ENCODE measurements at places on chromosomes 16 and 17. TPM values are rescaled to one million over a fixed set of nuclear protein-coding genes. Genes with fewer than 3 reads are reported as not detected.
A peak's percentile ranks its signal among the peaks of the same experiment; 100 is the strongest.

Gene MARVELD3
- total RNA-seq = not detected

Gene CYGB
- total RNA-seq = 0.26 TPM

Gene HBA2
- not detected for total RNA-seq

Gene BAIAP3
- not detected for total RNA-seq

Gene NUDT21
- total RNA-seq = 139 TPM

Gene CCT6B
- 1.5 TPM for total RNA-seq

Gene SYNGR3
- total RNA-seq = 1.3 TPM

GRCh38 chr17:10651927-10652326, 5.2 kb downstream of the MYH3 start:
- H3K36me3 ChIP-seq = no peaks in the 10 kb centered on the region
- no peak overlapping the region for H3K27ac ChIP-seq
- DNase-seq = no peak

DNA sequence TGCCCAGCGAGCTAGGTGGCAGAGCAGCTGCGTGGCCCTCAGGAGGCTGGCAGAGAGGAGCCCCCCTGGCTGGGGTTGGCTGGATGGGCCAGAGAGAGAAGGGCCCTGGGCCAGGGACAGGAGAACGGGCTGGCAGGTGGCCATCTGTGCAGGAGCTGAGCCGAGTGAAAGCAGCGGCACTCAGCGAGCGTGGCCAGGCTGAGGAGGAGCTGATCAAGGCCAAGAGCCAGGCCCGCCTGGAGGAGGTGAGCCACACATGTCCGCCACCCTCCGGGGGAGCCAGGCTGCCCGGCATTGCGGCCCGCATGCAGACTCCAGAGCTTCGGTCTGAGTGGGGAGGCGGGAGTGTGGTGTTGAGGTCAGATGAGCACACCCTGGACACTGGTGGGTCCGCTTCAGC, 2.1 kb upstream of the RAC3 start:
- H3K27ac ChIP-seq = no peak overlapping the region
- no peak for DNase-seq
- H3K27me3 ChIP-seq = peaks cover 4% of the 10 kb centered on the region
- H3K36me3 ChIP-seq = no peaks in the 10 kb centered on the region

GRCh38 chr16:68344252-68344651, 33.4 kb downstream of the PRMT7 start:
- H3K4me3 ChIP-seq = no peak overlapping the region
- no peak for DNase-seq
- no peaks in the 10 kb centered on the region for H3K4me1 ChIP-seq
- no peaks in the 10 kb centered on the region for H3K27me3 ChIP-seq

DNA sequence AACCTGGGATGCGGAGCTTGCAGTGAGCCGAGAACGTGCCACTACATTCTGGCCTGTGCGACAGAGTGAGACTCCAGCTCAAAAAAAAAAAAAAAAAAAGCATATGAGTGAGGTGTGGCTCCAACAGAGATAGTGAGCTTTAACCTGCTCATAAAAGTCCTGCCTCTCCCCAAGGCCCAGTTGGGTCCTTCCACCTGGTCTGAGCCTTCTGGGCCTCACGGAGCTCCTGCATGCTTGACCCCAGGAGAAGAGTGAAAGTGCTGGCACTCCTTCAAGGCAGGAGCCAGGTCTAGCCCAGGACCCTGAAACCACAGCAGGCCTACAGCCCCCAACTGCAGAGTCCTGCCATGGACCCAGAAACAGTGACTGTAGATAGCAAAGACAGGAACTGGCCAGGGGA, 17.7 kb downstream of the HSD11B2 start:
- peaks cover 22% of the 10 kb centered on the region for H3K4me1 ChIP-seq
- H3K36me3 ChIP-seq = no peaks in the 10 kb centered on the region
- no peak for DNase-seq
- H3K4me3 ChIP-seq = no peak overlapping the region
- peaks cover 2% of the 10 kb centered on the region for H3K27me3 ChIP-seq
- no peak overlapping the region for H3K27ac ChIP-seq

- H3K4me3 ChIP-seq = no peak overlapping the region
- H3K4me1 ChIP-seq = no peaks in the 10 kb centered on the region
- DNase-seq = no peak
- H3K27me3 ChIP-seq = peaks cover 27% of the 10 kb centered on the region
- no peaks in the 10 kb centered on the region for H3K36me3 ChIP-seq
Observed at GRCh38 chr17:27947005-27947406, 53.8 kb upstream of the LYRM9 start.

DNA sequence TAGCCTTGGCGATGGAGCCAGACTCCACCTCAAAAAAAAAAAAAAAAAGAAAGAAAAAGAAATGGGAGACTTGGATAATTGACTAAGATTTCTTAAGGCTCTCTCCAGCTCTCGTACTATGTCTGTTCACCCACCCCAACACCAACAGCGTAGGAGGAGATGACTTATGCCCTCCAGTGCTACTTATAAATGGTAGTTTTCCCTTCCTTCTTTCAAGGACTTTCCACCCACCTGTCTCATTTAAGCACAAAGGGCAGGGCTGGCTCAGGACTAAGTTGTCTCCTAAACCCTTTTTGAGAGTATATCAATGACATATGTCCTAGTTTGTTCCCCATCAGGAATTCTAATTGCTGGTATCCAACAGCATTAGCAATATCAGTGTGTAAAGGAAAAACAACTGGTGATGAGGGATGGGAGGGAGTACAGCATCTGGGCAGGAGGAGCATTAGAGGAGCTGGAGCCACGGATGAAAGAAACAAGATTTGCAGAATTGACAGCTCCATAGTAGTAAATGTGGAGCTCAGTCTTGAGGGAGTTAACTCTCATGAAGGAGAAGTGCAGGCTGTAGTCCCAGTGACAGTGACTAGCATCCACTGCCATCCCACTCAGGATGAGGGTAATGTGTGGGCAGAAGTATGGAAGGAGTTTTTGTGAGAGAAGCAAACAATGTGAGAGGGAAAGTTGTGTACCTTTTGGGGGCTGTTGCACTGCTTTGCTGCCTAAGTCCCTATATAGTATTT, 17.2 kb downstream of the UBE2Z start:
- H3K4me1 ChIP-seq = no peaks in the 10 kb centered on the region
- H3K27ac ChIP-seq = no peak overlapping the region
- H3K36me3 ChIP-seq = peaks cover 38% of the 10 kb centered on the region
- H3K27me3 ChIP-seq = no peaks in the 10 kb centered on the region
- no peak for DNase-seq

GRCh38 chr16:75089486-75090202, 26.9 kb downstream of the LDHD start:
- DNase-seq = no peak
- no peaks in the 10 kb centered on the region for H3K27me3 ChIP-seq
- H3K36me3 ChIP-seq = peaks cover 8% of the 10 kb centered on the region
- H3K4me1 ChIP-seq = peaks cover 44% of the 10 kb centered on the region
- H3K4me3 ChIP-seq = no peak overlapping the region
- H3K27ac ChIP-seq = no peak overlapping the region

DNA sequence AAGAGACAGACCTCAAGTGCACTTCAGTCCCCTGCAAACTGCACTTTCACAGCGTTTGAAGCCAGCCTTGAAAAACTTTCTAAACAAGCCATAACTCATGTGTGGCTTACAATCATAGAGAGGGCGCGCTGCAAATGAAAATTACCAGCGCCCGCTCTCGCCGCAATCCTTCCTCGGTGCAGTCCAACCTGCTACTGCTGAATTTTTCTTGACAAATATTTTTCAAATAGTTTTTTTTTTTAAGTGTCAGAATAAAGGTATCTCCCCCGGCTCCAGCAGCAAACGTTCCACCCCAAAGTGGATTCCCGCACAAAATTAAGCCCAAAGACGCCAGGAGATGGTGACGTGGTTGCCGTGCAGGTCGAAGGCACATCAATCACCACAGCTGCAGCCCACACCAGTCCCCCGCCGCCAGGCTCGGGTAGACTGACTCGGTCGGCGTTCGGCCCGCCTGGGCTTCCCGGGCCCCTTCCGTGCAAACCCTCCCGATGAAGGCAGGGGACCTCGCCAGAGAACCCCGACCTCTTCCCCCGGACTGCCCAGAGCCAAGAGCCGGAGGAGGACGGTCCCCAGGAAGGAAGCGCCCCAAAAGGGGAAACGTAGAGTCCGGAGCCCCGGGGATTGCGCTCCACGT, 630 bp downstream of the GRB2 start:
- peaks cover 3% of the 10 kb centered on the region for H3K27me3 ChIP-seq
- no peaks in the 10 kb centered on the region for H3K36me3 ChIP-seq
- peak overlapping the region; percentile 91 for H3K4me3 ChIP-seq
- H3K27ac ChIP-seq = peak overlapping the region; percentile 83
- DNase-seq = peak; percentile 17

DNA sequence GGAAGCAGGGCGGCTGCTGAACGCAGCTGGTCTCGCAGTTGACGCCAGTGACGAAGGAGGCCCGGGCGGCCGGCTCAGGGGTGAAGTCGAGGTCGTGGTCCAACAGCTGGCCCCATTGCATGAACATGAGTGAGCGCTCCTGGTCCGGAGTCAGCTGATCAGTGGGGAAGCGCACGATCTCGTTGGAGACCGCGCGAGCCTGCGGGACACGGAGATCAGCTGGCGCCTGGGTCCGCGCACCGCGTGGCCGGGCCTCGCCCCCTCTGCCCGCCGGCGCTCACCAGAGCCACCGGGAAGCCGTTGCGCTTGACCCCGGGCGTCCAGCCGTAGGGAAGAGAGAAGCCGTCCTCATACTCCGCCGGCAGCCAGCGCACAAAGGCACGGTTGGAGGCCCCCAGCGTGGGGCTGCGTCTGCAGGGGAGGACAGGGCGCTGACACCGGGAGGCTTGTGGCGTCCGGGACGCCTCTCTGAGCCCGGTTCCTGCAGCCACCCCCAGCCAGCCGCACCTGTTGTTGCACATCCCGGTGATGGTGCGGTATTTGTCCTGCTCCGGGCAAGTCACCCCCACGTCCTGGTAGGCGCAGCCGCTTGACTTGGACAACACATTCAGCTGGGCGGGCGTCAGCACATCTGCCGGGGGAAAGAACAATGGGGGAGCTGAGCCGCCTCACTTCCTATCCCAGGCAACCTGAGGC, 1.6 kb downstream of the MPO start:
- no peak for DNase-seq
- no peaks in the 10 kb centered on the region for H3K4me1 ChIP-seq
- H3K4me3 ChIP-seq = no peak overlapping the region
- H3K27ac ChIP-seq = no peak overlapping the region
- no peaks in the 10 kb centered on the region for H3K36me3 ChIP-seq
- H3K27me3 ChIP-seq = peaks cover 46% of the 10 kb centered on the region

- no peak overlapping the region for H3K4me3 ChIP-seq
- no peak for DNase-seq
- H3K36me3 ChIP-seq = peaks cover 13% of the 10 kb centered on the region
- peaks cover 6% of the 10 kb centered on the region for H3K4me1 ChIP-seq
- H3K27me3 ChIP-seq = peaks cover 3% of the 10 kb centered on the region
- no peak overlapping the region for H3K27ac ChIP-seq
Observed at GRCh38 chr17:45034599-45034998, 16.8 kb downstream of the DCAKD start.

DNA sequence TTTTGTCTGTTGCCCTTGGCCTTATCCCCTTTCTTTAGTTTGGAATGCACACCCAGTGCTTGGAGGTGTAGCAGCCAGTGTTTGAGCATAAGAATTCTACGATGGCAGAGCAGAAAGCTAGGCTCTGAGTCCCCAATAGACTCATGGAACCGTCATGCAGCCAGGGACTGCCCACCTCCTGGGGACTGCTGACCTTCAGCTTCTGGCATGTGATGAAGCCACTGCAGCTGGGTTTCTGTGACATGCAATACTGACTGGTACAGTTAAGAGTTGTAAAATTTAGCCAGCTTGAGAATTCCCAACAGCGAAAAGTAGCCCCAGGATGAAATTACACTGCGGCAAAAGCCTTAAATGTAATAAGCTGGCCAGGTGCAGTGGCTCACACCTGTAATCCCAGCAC, 9.0 kb upstream of the MAP3K14 start:
- H3K27me3 ChIP-seq = peaks cover 3% of the 10 kb centered on the region
- no peak for DNase-seq
- H3K4me3 ChIP-seq = no peak overlapping the region
- no peak overlapping the region for H3K27ac ChIP-seq
- H3K36me3 ChIP-seq = peaks cover 7% of the 10 kb centered on the region

DNA sequence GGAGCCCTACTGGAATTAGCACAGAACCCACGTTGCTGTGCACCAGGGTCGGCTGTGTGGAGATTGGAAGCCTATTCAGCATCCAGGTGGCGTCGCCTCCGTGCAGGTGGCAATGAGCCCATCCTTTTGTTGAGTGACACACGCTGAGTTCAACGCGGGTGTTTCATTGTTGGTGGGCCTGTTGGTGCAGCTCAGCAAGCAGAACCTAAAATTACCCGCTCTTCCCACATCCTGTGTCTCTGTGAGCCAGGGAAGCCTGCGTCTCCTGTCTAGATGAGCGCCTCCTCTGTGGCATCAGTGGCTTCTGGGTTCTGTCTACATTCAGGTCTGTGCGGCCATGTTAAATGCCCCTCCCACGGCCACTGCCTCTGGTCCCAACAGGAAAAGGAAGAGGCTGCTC, 14.5 kb downstream of the CD2BP2 start:
- no peak overlapping the region for H3K27ac ChIP-seq
- H3K4me1 ChIP-seq = peaks cover 7% of the 10 kb centered on the region
- no peak for DNase-seq
- no peaks in the 10 kb centered on the region for H3K27me3 ChIP-seq

- H3K36me3 ChIP-seq = no peaks in the 10 kb centered on the region
- no peaks in the 10 kb centered on the region for H3K27me3 ChIP-seq
- no peak overlapping the region for H3K4me3 ChIP-seq
- no peak for DNase-seq
- peaks cover 25% of the 10 kb centered on the region for H3K4me1 ChIP-seq
Observed at GRCh38 chr17:82548681-82549303, 29.3 kb downstream of the FOXK2 start.

DNA sequence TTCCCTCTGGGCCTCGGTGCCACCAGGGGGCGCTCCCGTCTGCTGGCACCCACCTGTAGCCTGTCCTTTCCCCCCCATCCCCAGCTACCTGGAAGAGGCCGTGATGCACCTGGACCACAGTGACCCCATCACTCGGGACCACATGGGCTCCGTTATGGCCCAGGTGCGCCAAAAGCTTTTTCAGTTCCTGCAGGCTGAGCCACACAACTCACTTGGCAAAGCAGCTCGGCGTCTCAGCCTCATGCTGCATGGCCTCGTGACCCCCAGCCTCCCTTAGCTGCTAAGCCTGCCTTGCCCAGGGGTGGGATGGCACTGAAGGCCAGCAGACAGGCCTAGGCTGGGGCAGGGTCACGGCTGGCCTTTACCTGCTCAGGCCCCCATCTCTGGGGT, 818 bp upstream of the NRN1L start:
- H3K36me3 ChIP-seq = peaks cover 27% of the 10 kb centered on the region
- H3K4me1 ChIP-seq = peaks cover 16% of the 10 kb centered on the region
- no peak overlapping the region for H3K27ac ChIP-seq
- H3K27me3 ChIP-seq = peaks cover 12% of the 10 kb centered on the region
- no peak overlapping the region for H3K4me3 ChIP-seq

- peaks cover 8% of the 10 kb centered on the region for H3K36me3 ChIP-seq
- no peaks in the 10 kb centered on the region for H3K27me3 ChIP-seq
- no peak overlapping the region for H3K27ac ChIP-seq
- no peak for DNase-seq
- H3K4me3 ChIP-seq = no peak overlapping the region
Observed at GRCh38 chr17:11825572-11826209, 171.6 kb downstream of the ZNF18 start.

GRCh38 chr17:43732958-43733357, 25.6 kb downstream of the SOST start:
- peaks cover 6% of the 10 kb centered on the region for H3K27me3 ChIP-seq
- peak overlapping the region; percentile 69 for H3K27ac ChIP-seq
- H3K4me3 ChIP-seq = peak overlapping the region; percentile 51

GRCh38 chr17:50034498-50035364, 21.2 kb upstream of the ITGA3 start:
- peaks cover 51% of the 10 kb centered on the region for H3K4me1 ChIP-seq
- H3K36me3 ChIP-seq = no peaks in the 10 kb centered on the region
- H3K27me3 ChIP-seq = no peaks in the 10 kb centered on the region

- no peak overlapping the region for H3K4me3 ChIP-seq
- H3K27ac ChIP-seq = no peak overlapping the region
- no peaks in the 10 kb centered on the region for H3K27me3 ChIP-seq
Observed at GRCh38 chr17:73667181-73667959, 23.1 kb upstream of the SDK2 start.
